ENCODE measurements at places on chromosomes 3 and 15.

DNA sequence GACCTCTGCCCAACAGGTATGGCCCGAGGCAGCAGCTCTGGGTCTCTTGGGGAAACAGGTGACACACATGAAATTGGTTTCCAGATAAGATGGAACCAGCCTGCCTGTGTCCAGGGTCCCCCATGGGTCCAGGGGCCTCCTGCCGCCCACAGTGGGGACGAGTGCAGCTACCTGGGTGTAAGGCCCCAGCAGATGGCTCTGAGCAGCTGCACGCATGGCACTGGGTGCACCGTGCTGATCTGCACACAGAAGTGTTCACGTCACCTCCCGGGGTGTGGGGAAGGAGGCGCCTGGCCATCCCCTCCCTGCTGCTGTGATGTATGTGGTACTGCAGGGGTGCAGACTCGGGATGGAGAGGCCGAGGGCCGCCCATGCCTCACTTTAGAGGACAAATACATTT lies 63.6 kb downstream of the NIPA2 start:
- DNase-seq, result no peak

DNA sequence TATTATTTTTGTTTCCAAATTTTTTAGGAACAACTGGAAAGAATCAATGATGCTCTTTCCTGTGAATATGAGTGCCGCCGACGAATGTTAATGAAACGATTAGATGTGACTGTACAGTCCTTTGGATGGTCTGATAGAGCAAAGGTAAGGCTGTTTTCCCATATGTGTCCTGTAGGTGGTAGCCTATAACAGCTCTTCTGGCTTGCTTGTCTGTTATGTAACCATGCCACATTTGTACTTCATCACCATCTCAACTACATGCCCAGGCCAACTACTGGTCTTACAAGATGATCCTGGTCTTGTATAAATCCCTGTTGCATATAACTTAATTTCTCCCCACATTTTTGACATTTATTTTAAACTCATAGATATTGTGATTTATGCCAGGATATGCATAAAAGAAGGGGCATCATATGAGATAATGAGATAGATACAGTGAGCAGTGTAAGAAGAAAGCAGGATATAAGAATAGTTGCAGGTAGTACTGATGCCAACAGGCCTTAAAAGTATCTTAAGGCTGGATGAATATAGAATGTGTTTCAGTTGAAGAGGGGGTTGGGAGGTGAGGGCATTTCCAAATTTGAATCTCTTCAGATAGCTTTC lies 20.3 kb downstream of the FAM98B start:
- peak; percentile 72 for DNase-seq

DNA sequence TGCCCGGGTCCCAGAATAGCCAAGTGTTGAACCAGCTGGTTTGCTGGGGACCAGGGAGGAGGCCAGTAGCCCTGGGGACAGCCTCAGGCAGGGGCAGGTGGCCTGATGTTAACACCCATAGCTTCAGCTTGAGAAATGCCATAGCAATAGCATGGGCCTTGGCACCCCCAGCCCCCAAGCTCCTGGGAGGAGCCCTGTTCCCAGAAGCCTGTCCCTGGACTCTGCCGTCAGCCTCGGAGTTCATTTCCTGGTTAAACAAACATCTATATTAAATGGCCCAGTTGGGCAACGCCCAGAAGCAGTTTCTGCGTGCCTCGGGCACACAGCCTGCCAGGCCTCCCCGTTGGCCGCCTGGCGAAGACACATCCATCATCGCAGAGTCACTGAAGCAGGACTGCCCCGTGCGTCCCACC lies 58.2 kb downstream of the FGD5 start:
- DNase-seq, result peak; percentile 71

- no peak for DNase-seq
These were observed 267.9 kb downstream of the PDCD6IP start for GRCh38 chr3:34066328-34066727.

DNA sequence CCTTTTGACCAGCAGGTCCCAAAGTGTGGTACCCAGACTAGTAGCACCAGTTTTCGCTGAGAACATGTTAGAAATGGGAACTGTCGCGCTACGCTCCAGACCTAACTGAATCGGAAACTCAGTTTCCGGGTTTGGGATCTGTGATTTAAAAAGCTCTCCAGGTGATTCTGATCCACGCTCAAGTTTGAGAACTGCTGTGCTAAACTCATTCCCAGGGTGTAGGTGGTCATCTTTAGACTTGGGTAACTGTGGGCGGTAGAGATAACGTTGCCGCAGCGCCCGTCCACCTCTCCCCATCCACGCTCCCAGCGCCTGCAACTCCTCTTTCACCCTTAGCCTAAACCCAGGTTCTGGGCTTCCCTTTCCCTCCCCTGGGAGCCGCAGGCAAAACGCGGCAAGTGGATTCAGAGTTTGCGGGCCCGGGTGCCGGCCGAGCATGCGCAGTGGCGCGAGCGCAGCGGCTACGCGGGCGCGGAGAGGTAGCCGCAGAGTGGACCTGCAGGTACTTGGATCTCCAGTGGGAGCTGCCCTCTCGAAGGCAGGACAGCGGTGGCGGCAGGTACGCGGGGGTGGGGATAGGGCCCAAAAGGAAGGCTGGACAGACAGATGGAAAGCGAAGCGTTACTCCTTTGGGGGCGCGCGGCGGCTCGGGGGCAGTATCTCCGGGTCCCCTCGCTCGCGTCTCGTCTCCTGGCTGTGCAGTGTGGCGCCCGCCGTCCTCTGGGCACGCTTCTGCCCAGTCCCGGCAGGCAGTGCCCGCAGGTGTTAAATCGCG lies at the start of gene PLS1:
Gene PLS1, plus strand, starts transcription at position 443 of the 775 bp plus-strand sequence. CDS start 67,845 bp downstream, outside the sequence.
- peak; percentile 97 for DNase-seq

DNA sequence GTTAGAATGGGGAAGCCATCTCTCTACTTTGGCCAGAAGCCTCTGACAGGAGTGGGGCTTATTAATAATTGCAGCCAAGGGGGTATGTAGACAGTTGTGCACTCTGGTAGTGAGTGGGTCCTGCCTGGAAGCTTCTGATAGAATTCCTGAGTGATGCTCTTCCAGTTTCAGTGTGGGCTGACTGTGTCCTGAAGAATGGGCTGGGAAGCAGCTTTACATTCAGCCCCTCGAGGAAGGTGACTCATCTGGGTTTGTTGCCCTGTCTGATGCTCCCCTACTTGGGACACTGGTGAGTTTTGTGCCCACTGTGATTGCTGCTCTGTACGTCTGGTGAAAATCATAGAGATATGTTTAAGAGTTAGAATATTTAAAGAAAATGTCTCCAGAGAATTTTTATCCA lies 444.7 kb upstream of the RBMS3 start:
- DNase-seq, result no peak

- no peak for DNase-seq
These were observed 403.5 kb downstream of the DIPK2A start for GRCh38 chr3:144375088-144375487.

- no peak for DNase-seq
These were observed 36.9 kb downstream of the NCK1 start for GRCh38 chr3:136898954-136899353.

DNA sequence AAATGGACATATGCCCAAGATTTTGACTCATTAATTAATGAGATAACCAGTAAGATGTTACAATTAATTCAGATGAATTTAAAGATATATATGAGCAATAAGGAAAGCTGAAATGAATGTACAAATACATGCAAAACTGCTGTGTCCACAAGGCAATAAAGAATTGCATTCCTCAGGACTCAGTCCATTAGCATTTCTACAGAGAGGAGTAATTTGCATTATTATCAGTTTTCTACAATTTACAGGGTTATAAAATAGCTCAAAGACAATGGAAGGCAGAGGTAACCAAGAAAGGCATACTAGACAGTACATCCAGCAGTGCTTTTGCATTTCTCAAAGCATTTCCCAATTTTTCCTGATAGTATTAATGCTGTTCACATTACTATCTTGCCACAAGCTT lies 377.1 kb upstream of the GOLIM4 start:
- DNase-seq, result no peak

- DNase-seq, result no peak
These were observed 110.3 kb upstream of the MITF start for GRCh38 chr3:69628951-69629350.

DNA sequence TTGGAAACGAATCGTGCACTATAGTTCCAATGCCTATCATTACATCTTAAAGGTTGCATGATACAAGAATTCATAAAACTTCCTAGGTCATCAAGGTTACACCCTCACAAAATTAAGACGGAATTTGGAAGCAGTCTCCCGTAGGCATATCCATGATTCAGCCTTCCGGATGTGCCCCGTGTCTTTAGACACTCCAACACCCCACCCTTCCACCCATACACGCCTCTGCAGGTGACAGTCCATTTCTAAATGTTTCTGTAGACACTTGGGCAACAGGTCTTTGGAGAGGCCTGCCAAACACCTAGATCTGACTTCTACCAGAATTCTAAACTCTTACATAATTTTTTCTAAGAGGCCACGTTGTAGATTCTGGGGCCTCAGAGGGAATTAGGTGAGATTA lies 49.8 kb downstream of the LDHAL6B start:
- DNase-seq, result no peak

- DNase-seq, result no peak
These were observed 8.4 kb upstream of the LEKR1 start for GRCh38 chr3:156817646-156818272.

GRCh38 chr15:68691705-68692104 lies 112.9 kb downstream of the CORO2B start:
- no peak for DNase-seq

- DNase-seq, result peak; percentile 22
These were observed 224.4 kb downstream of the THRB start for GRCh38 chr3:24270204-24270691.

- no peak for DNase-seq
These were observed 91.3 kb upstream of the UBE2E2 start for GRCh38 chr3:23111797-23112196.

- DNase-seq, result no peak
These were observed 310.7 kb downstream of the RBMS3 start for GRCh38 chr3:29591579-29591978.

GRCh38 chr3:173622166-173622565 lies 224.6 kb downstream of the NLGN1 start:
- peak; percentile 41 for DNase-seq

GRCh38 chr15:98937413-98938104 lies 70.0 kb downstream of the PGPEP1L start:
- no peak for DNase-seq

GRCh38 chr3:99365396-99365795 lies 273.0 kb upstream of the COL8A1 start:
- DNase-seq, result no peak

GRCh38 chr3:142244056-142244455 lies 18.7 kb upstream of the GK5 start:
- no peak for DNase-seq

DNA sequence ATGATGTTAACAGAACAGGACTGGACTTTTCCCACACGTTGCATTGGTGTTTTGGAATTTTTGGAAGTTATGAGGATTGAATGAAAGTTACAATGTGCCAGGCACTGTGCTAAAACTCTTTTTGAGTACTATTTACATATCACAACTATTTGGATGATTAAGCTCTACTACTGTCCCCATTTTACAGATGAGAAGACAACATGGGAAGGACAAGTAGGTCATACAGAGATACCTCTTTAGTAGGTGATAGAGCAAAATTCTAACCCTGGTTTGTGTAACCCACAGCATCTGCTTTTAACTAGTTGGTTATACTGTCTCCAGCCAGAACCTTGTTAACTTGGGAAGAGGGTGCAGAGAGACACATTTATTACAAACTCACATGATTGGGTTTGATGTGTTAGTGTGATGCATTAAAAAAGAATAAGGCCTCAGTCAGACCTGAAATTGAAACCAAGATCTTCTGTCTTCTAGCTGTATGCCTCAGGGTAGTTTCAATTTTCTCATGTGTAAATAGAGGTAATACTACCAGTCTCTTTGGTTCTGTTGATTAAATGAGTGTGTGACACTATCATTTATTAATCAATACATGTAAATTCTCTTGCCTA lies 1.4 kb downstream of the NDUFB4 start:
- no peak for DNase-seq

GRCh38 chr3:100869787-100870186 lies 123.4 kb downstream of the ABI3BP start:
- peak; percentile 44 for DNase-seq

- no peak for DNase-seq
These were observed 29.9 kb upstream of the CCDC80 start for GRCh38 chr3:112670824-112671223.

Data from AG20443 (cell line).